ENCODE measurements at places on chromosomes 3 and 15.

DNA sequence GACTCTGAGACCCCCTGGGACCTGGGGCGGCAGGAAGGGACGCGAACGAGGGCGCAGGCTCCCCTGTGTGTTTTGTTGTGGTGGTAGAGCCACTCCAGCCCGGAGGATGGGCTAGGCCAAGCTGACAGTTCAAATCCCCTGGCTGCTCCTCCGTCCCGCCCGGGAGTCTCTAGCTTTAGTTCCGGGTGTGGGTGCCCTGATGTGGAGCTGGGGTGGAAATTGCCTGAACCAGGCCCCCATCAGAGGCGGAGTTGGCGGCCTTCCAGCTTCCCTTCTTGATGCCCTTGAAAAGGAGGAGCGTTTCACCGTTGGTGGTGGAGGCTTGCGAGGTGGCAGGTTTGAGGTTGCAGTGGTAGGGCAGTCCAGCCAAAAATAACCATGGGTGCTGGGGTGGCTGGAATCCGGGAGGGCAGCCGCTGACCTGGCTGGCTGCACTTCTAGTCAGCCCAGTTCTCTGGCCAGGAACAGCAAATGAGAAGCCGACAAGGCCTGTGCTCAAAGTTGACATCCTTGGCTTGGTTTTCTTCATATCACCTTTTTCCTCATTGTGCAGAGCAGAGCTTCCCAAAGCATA is 817 bp downstream of the CLK3 start:
- DNase-seq: no peak

GRCh38 chr3:89315750-89316470 is 208.5 kb downstream of the EPHA3 start:
- no peak for DNase-seq

GRCh38 chr3:23966328-23966727 is 21.2 kb downstream of the NR1D2 start:
- DNase-seq: no peak

- no peak for DNase-seq
Observed at GRCh38 chr3:105137911-105138310, 228.8 kb upstream of the ALCAM start.

DNA sequence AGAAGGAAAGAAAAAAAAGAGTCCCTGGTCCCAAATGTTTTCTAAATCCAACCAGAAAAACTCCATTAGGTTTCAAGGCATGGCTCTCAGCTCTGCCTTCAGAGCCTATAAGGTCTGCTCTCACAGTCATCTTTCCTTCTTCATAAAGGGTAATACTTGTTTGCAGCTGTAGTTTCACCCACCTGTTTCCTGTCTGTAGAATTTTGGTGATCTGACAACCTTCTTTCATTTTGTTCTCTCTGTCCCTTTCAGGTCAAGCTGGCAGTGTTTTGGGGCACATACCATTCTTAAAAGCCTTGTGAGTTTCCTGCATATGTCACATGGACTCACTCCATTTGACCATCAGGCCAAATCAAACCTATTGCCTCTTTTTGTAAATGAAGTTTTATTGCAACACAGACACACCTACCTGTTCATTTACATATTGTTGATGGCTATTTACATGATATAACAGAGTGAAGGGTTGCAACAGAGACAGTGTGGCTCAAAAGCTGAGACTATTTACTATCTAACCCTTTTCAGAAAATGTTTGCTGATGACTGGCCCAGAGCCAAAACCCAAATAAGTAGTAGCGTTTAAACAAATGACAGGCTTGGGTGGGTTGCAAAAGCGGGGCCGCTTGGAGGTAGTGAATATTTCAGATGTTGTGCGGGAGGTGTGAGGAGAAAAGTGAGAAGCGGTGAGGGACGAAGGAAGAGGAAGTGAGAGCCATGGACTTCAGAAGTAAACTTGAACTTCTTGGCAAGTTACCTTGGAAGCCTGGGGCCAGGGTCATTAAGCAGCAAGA is 292.7 kb upstream of the PROK2 start:
- DNase-seq: no peak

DNA sequence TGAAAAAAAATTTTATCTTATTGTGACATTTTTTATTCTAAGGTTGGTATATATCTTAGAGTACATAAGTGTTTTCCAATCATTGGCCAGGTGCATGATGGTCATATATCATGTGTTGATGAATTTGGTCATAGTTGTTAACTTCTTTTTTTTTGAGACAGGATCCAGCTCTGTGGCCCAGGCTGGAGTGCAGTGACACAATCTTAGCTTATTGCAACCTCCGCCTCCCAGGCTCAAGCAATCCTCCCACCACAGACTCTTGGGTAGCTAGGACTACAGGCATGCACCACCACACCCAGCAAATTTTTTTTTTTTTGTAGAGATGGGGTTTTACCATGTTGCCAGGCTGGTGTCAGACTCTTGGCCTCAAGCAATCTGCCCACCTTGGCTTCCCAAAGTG is 44.0 kb downstream of the PCCB start:
- no peak for DNase-seq

DNA sequence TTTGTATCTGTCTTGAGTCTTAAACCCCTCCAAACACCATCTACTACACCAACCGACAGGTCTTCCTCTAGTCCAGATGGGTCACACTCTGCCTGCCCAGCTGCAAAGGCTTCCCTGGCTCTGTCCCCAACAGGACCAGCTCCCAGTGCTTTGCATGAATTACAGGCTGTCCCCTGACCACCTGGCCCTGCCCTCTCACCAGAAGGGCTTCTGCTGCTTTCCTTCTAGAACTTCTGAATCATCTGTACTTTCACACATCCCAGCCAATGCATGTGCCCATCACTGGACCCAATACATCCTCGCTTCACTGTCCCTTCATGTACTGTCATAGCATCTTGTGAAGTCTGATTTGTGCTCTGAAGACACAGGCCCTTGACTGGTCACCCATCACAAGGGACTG is 53.6 kb downstream of the HOMER2 start:
- DNase-seq: no peak

- no peak for DNase-seq
Observed at GRCh38 chr3:182989566-182989965, 9.2 kb upstream of the DCUN1D1 start.

DNA sequence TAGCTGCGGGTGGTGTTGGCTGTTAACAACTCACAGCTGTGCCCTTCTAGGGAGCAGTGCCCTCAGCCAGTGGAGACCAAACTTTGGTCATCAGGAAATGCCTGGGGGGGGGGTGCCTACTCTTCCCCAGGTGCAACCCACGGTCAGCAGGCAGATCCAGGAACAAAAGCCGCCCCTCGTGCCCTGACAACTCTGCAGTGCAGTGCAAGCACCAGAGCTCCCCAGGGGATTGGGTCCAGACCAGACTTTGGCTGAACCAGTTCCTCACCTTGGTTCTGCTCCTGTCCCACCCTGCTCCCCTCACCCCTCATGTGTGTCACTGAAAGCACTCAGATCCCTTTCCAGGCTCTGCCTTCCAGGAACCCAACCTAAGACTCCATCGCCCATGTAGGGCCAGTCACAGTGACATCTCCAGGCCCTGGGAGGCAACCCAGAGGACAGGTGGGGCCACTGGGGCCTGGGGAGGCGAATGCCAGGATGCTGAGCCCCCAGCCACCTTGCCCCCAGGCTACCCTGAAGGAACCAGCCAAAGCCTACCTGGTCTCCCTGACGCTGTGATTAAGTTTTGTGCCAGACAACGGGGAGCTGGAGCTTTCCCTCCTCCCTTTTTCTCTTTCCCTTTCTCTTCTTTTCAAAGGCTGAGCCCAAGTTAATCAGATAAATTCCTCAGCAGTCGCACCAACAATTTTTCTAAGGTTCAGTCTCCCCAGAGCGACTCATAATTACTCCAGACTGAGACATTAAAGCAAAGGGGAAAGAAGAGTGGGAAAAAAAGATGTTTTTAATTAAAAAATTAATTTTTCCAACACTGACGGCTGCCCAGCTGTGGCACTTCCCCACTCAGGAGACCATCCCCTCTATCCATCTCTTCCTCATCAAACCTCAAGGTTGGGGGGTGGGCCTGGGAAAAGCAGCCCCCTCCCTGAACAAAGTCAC is 207.5 kb upstream of the LINGO1 start:
- no peak for DNase-seq

- DNase-seq: no peak
Observed at GRCh38 chr3:94064243-94064860, 1.5 kb downstream of the NSUN3 start.

DNA sequence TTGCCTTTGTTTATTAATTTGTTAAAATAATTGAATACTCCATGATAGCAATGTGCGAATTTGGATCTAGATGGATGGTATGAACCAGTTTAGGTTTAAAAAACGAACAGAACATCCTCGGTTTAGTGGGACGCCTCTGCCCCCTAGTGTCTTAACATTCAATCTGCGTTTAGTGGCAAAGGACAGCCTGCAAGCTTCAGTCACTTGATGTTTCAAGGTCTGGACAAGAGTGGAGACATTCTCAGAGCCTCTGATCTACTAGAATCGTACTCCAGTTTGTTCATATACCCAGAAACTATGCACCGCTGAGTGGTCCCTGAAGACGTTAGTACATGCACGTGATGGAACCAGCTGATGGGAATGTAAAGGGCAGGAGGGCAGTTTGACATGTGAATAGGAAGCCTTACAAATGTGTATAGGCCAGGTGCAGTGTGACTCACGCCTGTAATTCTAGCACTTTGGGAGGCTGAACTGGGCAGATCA is 17.8 kb upstream of the ATP13A4 start:
- DNase-seq: peak; percentile 17

- DNase-seq: no peak
Observed at GRCh38 chr3:122271246-122271898, 53.7 kb upstream of the CSTA start.

- no peak for DNase-seq
Observed at GRCh38 chr3:61184956-61185355, 66.3 kb downstream of the FHIT start.

GRCh38 chr3:188948281-188948996 is 223.3 kb upstream of the TPRG1 start:
- no peak for DNase-seq

DNA sequence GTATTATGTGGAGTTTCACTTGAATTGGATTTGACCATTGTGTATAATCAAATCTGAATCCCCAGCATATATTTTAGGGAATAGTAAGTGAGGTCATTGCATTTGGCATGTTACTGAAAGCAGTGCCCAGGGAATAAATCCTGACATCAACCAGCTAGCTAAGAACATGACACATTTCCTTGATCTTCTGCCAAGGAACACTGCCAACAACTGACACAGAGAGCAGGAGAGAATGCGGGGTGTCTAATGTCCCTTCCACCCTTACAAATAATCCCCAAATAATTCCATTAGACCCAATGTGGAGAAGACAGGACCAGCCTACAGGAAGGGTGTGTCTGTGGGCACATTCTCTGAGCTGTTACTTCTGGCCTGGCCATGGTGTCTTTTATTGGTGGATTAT is 30.6 kb upstream of the UBE3A start:
- no peak for DNase-seq

DNA sequence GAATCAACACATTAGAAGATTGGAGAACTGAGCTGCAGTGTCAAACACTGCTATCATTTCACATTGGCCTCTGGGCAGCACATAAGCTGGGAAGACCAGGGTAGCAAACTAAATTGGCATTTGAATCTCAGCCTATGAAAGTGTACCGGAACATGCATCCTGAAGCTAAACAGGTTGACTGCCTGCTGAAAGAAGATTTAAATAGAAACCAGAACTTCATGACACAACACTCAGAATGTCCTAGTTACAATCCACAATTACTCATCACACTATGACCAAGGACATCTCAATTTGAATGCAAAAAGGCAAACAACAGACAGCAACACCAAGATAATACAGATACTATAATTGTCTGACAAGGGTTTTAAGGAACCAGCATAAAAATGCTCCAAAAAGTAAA is 26.2 kb downstream of the TM2D3 start:
- no peak for DNase-seq

DNA sequence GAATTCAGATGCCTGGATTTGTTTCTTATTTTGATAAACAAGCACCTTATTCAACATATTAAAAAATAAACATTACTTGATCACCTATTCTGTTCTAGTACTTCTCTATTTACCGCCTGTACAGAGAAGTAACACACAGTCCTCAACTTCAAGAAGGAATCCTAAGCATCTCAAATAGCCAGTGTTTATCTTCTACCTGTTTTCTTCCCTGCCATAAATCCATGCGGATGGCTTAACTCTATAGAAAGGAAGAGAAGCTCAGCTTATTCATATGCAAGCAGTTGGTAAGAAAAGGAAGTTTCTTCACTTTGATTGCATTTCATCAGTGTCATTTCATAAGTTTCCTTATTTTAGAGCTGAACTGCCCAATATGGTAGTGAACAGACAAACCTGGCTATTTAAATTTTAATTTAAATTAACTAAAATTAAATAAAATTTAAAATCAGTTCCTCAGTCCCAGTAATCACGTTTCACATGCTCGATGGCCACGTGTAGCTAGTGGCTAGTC is 210.0 kb upstream of the PEX5L start:
- no peak for DNase-seq

DNA sequence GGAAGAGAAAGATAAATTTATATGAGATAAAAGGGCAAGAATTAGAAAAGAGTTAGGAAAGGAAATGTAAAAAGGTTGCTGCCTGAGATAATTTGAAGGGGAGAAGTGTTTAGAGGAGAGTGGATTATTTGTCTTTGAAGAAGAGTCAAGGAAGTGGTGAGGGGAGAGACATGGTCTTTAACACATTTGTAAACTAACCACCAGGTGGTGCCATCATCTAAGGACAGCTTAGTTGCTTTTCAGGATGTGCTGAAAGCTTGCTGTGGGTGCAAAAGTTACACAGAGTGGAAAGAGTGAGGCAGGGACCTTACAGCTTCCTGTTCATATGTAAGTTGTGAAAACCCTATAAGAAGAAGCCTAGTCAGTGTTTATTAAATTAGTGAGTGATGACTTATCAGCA is 114.1 kb upstream of the DNAJC19 start:
- no peak for DNase-seq

DNA sequence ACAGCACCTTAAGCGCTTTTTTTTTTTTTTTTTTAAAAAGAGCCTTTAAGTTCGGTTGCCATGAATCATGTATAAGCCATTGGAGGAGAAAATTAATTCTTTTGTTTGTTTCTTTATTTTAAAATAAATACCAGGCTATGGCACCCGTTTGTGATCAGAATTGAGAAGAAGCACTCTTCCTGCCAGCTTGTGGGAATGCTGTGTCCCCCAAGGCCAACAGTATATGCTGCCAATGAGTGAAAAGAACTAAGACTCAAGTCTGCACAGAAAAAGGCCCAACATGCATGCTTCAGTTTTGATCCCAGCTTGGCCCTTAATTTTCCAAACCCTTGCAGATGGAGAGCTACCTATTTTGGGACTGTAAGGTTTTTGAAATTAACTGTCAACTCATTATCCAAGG is 90.5 kb downstream of the LRRC3B start:
- DNase-seq: no peak

DNA sequence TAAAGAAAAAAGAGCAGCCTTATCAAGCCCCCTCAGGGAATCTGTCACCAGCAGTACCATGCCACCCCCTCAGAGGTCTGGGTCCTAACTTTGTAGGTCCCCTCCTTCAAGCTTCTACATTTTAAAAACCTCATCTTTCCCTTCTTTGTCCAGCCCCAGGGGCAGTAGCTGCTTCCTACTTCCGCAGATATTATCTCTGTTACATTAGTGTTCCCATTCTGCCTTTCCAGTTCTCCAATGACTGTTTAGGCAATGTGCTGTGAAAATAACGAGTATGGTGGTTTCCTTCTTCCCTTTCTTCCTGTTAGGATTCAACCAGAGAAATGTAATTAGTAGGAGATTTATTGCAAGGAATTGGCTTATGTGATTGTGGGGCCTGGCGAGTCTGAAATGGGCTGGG is 126.1 kb upstream of the TNIK start:
- DNase-seq: no peak
